ENCODE measurements at places on chromosomes 7 and 10. TPM values are rescaled to one million over a fixed set of nuclear protein-coding genes. Genes with fewer than 3 reads are reported as not detected.

Gene IFT22
- total RNA-seq, result 5.3 TPM

Gene SEMA3C
- not detected for total RNA-seq

Gene CEP55
- total RNA-seq, result 72.6 TPM

Gene BCCIP
- total RNA-seq, result 110 TPM

Gene TAS2R41
- total RNA-seq, result not detected

Gene PRLHR
- not detected for total RNA-seq

Gene TET1
- total RNA-seq, result 1.6 TPM

Gene TMEM184A
- total RNA-seq, result 0.23 TPM

Gene PNLIPRP2
- not detected for total RNA-seq

Gene SPDYE8
- not detected for total RNA-seq

Gene RARRES2
- total RNA-seq, result not detected

Gene CRYGN
- total RNA-seq, result not detected

Gene PTER
- 19.9 TPM for total RNA-seq

Gene PTPRZ1
- not detected for total RNA-seq

Gene TEX36
- not detected for total RNA-seq

Gene OR6B1
- total RNA-seq, result not detected

Gene BLVRA
- 32.2 TPM for total RNA-seq

Gene PDIA4
- total RNA-seq, result 155 TPM

Gene LRRC61
- total RNA-seq, result 25.8 TPM

Gene JAKMIP3
- 1.3 TPM for total RNA-seq

Gene HMX3
- not detected for total RNA-seq

Gene SLC18A3
- total RNA-seq, result 0.32 TPM

Gene PCGF6
- total RNA-seq, result 16.8 TPM

Gene PDE6C
- not detected for total RNA-seq

Gene ANXA7
- total RNA-seq, result 173 TPM

Gene CCDC3
- 0.09 TPM for total RNA-seq

Gene CYP2C8
- 0.09 TPM for total RNA-seq

Gene SPACDR
- total RNA-seq, result 4.5 TPM

Gene HIP1
- total RNA-seq, result 14.8 TPM

Gene MTPN
- 118 TPM for total RNA-seq

Gene ELFN1
- total RNA-seq, result not detected

Gene CFAP70
- 0.43 TPM for total RNA-seq

Gene NKX2-3
- total RNA-seq, result not detected

Gene H2AZ2
- 204 TPM for total RNA-seq

Gene CPN1
- total RNA-seq, result not detected

Gene NUTM2D
- 2.7 TPM for total RNA-seq

Gene CLDN4
- total RNA-seq, result not detected

Measured in activated T-helper 2 cell treated with anti-CD3 and anti-CD28 coated beads, Interferon-gamma antibody, Interleukin-2, Interleukin-4, amounts not matched to agents 10 μg/mL and 5 μg/mL and 100 μg/mL, durations not matched to agents 14 hours and 24 hours and 36 hours (primary cell).